Common myeloid progenitor, CD34-positive (primary cell): ENCODE measurements at places on chromosomes 11 and 22.

- DNase-seq = no peak
- no peaks in the 10 kb centered on the region for H3K27me3 ChIP-seq
- H3K36me3 ChIP-seq = no peaks in the 10 kb centered on the region
- H3K27ac ChIP-seq = no peak overlapping the region
- H3K4me3 ChIP-seq = no peak overlapping the region
Observed at GRCh38 chr11:70606951-70607330, 208.6 kb downstream of the CTTN start.

DNA sequence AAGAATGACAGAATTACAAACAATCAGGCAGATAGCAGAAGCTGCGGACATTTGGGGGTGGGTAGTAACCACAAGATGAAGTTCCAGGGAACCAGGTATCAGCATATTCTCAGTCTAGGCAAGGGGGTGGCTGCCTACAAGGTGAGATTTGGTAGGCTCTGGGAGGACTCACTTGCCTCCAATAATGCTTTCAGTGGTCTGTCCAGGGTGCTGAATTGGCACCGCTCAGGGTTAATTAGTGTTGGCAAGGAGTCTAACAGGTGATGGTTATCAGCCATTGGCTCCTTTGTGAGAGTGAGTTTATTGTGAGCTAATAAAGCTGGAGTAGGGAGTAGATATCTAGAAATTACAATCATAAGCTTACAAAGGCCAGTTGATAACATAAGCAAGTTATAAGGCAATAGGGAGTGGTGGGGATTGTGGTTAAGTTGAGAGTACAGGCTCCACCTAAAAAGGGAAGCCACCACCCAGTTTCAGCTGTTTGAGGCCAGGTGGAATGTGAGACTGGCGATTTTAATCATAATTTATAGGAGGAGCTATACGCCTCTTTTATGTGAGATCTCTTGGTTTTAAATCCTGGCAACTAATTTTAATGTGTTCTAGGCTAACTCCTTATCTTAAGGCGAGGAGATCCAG is 320.5 kb downstream of the MIAT start:
- peaks cover 46% of the 10 kb centered on the region for H3K27me3 ChIP-seq
- H3K27ac ChIP-seq = no peak overlapping the region
- no peak for DNase-seq
- no peaks in the 10 kb centered on the region for H3K4me1 ChIP-seq
- no peak overlapping the region for H3K4me3 ChIP-seq
- H3K36me3 ChIP-seq = no peaks in the 10 kb centered on the region

DNA sequence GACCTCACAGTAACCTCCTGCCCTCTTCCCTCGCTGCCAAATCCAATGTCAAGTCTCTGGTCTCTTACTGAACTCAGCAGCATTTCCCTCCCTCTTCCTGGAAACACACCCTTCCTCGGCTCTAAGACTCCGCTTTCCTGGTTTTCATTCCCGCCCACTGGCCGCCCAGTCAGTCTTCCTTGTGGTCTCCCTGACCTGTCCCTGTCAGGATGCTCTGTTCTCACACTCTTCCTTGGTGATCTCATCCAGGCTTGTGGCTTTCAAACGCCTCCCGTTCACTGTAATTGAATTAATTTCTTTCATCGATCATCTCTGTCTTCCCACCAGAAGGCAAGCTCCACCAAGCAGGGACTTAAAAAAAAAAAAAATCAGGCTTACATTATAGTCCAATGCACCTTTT is 33.5 kb downstream of the MYO18B start:
- H3K4me1 ChIP-seq = no peaks in the 10 kb centered on the region
- H3K36me3 ChIP-seq = no peaks in the 10 kb centered on the region
- no peaks in the 10 kb centered on the region for H3K27me3 ChIP-seq
- no peak overlapping the region for H3K4me3 ChIP-seq

- no peak overlapping the region for H3K4me3 ChIP-seq
- no peak overlapping the region for H3K27ac ChIP-seq
- no peaks in the 10 kb centered on the region for H3K4me1 ChIP-seq
- DNase-seq = no peak
Observed at GRCh38 chr11:125953401-125953935, 7.6 kb downstream of the VSIG10L2 start.

DNA sequence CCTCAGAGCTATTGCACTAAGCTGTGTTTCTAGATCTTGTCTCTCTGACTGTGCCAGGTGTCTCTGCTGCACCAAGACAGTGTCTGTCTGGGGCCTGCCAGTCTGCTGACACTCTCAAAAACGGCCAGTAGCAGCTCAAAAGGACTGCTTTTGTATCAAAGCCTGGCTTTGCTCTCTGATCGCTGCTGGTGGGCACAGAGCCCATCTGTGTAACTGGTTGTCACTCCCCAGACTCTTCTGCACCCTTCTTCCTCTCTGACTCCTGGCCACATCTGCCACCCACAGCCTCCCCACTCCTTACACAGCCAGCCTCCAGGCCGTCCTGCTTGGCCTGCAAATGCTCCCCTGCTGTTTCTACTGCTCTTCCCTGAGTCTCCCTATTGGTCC is 26.5 kb downstream of the MED15 start:
- no peak overlapping the region for H3K27ac ChIP-seq
- DNase-seq = no peak
- H3K4me1 ChIP-seq = peaks cover 30% of the 10 kb centered on the region
- H3K4me3 ChIP-seq = no peak overlapping the region

- no peak overlapping the region for H3K27ac ChIP-seq
- H3K27me3 ChIP-seq = no peaks in the 10 kb centered on the region
- no peaks in the 10 kb centered on the region for H3K4me1 ChIP-seq
- no peaks in the 10 kb centered on the region for H3K36me3 ChIP-seq
- no peak overlapping the region for H3K4me3 ChIP-seq
Observed at GRCh38 chr11:124916370-124916710, 2.7 kb upstream of the HEPN1 start.

GRCh38 chr22:24411256-24412004 is 16.0 kb upstream of the ADORA2A start:
- peaks cover 34% of the 10 kb centered on the region for H3K36me3 ChIP-seq
- no peak for DNase-seq
- H3K27ac ChIP-seq = no peak overlapping the region

GRCh38 chr22:29840498-29840897 is 2.4 kb upstream of the ASCC2 start:
- H3K27me3 ChIP-seq = no peaks in the 10 kb centered on the region
- peaks cover 8% of the 10 kb centered on the region for H3K4me1 ChIP-seq
- no peaks in the 10 kb centered on the region for H3K36me3 ChIP-seq
- peak; percentile 83 for DNase-seq

DNA sequence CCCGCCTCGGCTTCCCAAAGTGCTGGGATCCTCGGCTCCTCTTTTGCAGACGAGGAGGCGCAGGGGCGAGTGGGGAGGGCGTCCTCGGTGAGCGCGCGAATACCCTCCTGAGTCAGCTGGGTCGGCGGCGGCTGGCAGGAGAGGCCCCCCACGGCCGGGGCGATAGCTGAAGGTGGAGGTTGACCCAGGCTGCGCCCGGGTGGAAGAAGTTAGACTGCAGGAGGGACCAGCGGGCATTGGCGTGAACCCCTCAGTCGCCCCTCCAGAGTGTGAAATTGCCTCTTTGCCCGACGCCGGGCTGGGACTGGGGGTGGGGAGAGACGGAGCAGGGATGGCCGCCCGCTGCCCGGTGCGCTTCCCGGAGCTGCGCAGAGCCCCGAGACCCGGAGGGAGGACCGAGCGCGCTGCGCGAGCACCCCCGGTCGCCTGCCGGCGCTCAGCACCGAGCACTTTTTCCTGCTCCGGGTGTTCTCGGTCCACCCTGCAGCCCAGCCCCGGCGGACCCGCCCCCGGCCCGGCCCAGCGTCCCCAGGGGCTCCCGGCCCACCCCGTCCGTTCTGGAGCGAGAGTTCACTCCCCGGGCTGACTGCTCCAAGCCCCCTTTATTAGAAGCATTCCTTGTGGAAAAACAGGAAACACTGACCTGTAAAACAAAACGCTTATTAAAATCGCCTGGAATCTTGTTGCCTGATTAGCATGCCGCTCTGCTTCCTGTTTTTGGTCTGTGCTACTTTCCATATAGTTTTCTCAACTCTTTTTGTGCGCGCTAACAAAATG is 13.7 kb upstream of the CPT1A start:
- no peaks in the 10 kb centered on the region for H3K36me3 ChIP-seq
- H3K27me3 ChIP-seq = no peaks in the 10 kb centered on the region
- peaks cover 17% of the 10 kb centered on the region for H3K4me1 ChIP-seq
- DNase-seq = no peak

DNA sequence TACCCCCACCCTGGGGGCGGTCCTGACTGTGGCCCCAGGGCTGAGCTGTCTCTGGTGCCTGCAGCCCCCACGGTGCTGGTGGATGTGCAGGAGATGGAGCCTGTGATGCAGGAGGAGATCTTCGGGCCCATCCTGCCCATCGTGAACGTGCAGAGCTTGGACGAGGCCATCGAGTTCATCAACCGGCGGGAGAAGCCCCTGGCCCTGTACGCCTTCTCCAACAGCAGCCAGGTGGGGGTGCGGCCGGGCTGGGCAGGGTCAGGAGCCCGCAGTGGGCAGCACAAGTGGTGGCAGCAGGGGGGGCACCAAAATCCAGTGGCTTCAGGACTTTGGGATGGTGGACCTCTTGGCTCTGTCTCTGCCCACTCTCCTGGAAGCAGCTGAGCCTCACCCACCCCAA is 8.0 kb upstream of the NDUFS8 start:
- H3K4me3 ChIP-seq = no peak overlapping the region
- H3K4me1 ChIP-seq = no peaks in the 10 kb centered on the region
- H3K36me3 ChIP-seq = peaks cover 5% of the 10 kb centered on the region
- no peak overlapping the region for H3K27ac ChIP-seq
- DNase-seq = no peak

- no peak overlapping the region for H3K27ac ChIP-seq
- H3K4me3 ChIP-seq = no peak overlapping the region
- H3K27me3 ChIP-seq = no peaks in the 10 kb centered on the region
- H3K36me3 ChIP-seq = no peaks in the 10 kb centered on the region
Observed at GRCh38 chr11:132649277-132649676, 883.0 kb downstream of the OPCML start.

DNA sequence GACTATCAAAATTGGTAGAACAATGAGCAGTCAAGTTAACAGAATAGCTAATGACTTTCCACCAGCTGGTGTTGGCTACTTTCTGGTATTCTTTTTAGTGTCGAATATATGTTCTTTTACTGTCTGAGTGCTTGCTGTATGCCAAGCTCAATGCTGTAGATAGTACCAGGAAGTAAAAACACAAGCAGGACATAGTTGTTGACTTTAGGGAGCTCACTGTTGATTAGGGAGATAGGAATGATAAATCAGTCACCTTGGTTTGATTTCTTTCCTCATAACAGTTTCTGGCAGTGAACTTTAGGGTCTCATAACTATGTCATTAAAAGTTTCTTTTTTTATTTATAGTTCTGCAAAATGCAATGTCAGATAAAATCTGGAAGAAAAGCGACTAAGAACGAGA is 9.0 kb downstream of the HMGXB4 start:
- no peak for DNase-seq
- H3K36me3 ChIP-seq = peaks cover 81% of the 10 kb centered on the region

GRCh38 chr11:15923183-15923582 is 433.2 kb downstream of the SOX6 start:
- no peak for DNase-seq
- H3K27me3 ChIP-seq = no peaks in the 10 kb centered on the region
- no peak overlapping the region for H3K27ac ChIP-seq
- no peaks in the 10 kb centered on the region for H3K4me1 ChIP-seq

DNA sequence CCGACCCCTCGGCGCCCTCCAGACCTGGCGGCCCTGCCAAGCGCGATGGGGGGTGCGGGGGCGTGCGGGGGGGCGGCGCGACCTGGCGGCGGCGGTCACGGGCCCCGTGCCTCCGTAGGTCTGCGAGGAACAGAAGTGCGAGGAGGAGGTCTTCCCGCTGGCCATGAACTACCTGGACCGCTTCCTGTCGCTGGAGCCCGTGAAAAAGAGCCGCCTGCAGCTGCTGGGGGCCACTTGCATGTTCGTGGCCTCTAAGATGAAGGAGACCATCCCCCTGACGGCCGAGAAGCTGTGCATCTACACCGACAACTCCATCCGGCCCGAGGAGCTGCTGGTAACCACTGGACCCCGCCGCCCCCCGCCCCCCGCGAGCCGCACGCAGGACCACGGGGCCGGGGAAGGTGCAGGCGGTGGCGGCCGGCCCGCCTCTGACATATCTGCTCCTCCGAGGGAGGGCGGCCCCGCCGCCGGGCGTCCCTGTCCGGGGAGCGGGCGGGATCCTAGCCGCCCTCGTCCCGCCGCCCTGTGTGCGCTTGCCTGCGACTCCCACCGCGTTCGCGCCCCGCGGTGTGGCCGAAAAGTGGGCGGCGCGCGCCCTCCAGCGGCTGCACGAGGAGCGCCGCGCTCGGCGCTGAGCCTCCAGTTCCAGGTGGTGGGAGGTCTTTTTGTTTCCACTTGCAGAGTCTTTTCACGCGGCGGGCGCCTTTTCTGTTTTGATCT is 2.1 kb downstream of the CCND1 start:
- no peak overlapping the region for H3K27ac ChIP-seq
- DNase-seq = peak; percentile 83
- H3K27me3 ChIP-seq = peaks cover 3% of the 10 kb centered on the region
- H3K4me3 ChIP-seq = peak overlapping the region; percentile 43

DNA sequence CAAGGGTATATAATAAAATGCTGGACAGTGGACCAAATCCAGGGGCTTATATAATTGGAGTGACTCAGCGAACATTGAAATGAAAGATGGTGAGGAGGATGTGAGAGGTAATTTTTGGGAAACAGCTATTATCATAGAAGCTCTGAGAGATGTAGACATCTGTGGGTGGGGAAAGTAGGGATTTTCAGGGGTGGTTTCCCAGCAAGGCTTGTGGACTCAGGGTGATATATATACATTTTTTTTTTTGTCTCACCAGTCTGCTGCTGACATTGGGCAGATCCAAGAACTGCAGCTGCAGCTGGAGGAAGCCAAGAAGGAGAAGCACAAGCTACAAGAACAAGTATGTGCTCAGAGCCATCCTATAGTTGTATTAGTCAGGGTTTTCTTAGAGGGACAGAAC is 208.1 kb downstream of the MYO18B start:
- no peak for DNase-seq
- H3K27ac ChIP-seq = no peak overlapping the region
- H3K4me3 ChIP-seq = no peak overlapping the region
- no peaks in the 10 kb centered on the region for H3K27me3 ChIP-seq
- no peaks in the 10 kb centered on the region for H3K36me3 ChIP-seq

- H3K27ac ChIP-seq = no peak overlapping the region
- H3K27me3 ChIP-seq = no peaks in the 10 kb centered on the region
- peak overlapping the region; percentile 62 for H3K4me3 ChIP-seq
- peak; percentile 88 for DNase-seq
- H3K4me1 ChIP-seq = no peaks in the 10 kb centered on the region
Observed at GRCh38 chr11:82867495-82868082, 32.6 kb downstream of the PRCP start.

GRCh38 chr11:76250520-76251225 is 44.4 kb upstream of the WNT11 start:
- no peak overlapping the region for H3K27ac ChIP-seq
- H3K27me3 ChIP-seq = no peaks in the 10 kb centered on the region
- H3K4me3 ChIP-seq = no peak overlapping the region
- H3K36me3 ChIP-seq = no peaks in the 10 kb centered on the region
- no peak for DNase-seq

GRCh38 chr11:104136861-104137260 is 27.1 kb downstream of the PDGFD start:
- H3K4me3 ChIP-seq = no peak overlapping the region
- no peaks in the 10 kb centered on the region for H3K27me3 ChIP-seq
- no peak for DNase-seq
- no peaks in the 10 kb centered on the region for H3K36me3 ChIP-seq
